ENCODE measurements at places on chromosomes 3 and 15.

DNA sequence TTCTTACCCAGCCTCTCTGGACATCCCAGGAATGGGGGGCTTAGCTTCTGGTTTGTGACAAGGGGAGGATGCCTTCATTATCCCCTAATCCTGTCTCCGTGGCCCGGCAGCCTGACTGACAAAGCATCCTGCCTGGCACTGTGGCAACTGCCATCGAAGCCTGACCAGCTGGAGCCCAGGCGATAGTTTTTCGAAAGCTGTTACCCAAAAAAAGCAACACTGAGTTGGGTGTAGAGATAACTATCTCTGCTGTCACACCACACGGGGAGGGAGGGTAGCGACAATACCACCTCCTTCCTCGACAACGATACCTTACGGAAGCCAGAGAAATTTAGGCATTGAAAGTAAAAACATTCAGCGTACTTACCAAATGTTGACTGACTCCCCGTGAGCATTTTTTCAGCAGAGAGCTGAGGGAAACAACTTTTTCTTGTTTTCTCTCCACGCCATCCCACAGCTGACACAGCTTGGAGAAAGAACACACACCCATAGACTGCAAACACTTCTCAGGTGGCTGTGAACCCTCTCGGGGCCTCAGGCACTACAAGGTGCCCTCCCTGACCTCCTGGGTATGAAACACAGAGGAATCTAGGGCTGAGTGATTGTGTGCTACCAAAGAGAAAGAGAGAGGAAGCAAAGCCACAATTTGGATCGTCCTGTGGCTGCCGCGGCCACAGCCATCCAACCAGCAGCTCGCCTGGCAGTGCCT is 361.9 kb upstream of the ICE2 start:
- DNase-seq = no peak

- DNase-seq = no peak
Measured at GRCh38 chr15:70093481-70094319, 4.0 kb downstream of the TLE3 start.

DNA sequence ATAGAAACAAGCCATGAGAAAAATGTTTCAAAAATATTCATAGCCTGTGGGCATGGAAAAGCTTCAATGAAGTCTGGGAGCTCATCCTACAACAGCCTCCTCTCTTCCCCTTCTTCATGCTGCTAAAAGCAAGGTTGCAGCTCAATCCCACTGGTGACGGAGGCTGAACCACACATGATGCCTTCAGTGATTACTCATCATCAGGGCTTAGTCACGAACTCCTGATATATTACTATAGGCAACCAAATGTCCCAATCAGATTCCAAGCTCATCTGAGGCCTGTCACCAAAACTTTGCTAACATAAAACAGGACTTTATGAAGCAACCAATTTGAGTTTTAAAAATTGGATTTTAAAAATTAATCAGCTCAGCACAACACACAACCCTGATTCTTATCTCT is 24.0 kb upstream of the SLC24A5 start:
- peak; percentile 16 for DNase-seq

- no peak for DNase-seq
Measured at GRCh38 chr3:73480187-73480672, 144.5 kb downstream of the PDZRN3 start.

- no peak for DNase-seq
Measured at GRCh38 chr3:49649576-49649975, 24.6 kb upstream of the APEH start.

DNA sequence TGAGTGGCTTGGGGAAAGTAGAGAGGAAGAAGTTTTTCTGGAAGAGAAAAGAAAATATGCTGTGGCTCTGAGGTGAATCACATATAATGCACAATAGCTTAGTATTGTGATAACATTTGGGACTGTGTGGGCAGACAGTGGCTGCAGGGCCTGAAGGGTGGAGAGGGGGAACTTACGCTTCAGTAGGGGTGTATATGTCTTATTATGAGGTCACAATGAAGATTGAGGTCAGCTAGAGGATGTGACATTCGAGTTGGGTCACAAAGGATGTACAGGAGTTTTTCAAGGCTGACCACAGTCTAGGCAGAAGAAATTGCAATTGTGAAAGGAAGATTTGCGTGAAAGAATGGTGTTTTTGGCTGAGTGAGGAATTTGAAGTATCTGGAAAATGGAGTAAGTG is 414.8 kb downstream of the LPP start:
- peak; percentile 71 for DNase-seq

DNA sequence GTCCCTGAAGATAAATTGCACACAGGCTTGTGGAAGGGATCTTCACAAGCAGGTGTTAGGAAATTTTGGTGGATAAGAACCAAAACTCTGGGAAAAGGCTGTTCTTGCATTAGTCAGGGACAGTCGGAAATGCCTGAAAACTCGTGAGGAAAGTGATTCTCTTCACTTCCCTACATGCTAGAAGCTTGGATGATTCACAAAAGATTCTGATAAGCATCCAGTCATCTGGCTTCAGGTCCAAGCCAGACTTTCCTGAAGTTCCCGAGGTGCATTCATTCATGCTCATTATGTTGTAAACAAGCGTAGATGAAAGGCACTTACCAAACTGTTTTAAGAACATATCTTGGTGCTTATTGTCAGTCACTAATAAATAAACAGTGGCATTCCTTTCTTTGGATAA is 1028.7 kb downstream of the NTRK3 start:
- no peak for DNase-seq

DNA sequence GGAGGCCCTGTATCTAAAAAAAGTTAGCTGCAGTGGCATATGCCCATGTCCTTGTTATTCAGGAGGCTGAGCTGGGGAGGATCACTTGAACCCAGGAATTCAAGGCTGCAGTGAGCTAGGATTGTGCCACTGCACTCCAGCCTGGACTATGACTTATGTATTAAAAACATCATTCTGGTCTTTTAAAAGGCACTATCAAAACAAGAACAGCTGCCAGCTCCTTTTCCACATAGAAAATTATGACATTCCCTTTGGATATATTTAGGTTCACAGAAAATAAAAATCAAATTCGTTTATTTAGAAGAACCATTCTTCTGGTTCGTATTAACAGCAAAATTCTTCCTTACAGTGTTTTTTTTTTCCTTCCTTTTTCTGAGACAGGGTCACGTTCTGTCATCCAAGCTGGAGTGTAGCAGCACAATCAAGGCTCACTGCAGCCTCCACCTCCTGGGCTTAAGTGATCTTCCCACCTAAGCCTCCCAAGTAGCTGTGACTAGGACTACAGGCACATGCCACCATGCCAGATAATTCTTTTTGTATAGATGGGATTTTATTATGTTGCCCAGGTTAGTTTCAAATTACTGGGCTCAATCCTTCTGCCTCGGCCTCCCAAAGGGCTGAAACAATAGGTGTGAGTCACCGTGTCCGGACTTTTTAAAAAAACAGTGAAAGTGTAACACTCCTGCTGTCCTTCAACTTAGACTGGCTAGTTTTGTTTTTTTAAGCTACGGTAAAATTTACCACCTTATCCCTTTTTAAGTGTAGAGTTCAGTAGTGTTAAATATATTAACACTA is 13.9 kb downstream of the ICE2 start:
- DNase-seq = no peak

GRCh38 chr15:56619887-56620286 is 113.4 kb downstream of the ZNF280D start:
- DNase-seq = no peak

DNA sequence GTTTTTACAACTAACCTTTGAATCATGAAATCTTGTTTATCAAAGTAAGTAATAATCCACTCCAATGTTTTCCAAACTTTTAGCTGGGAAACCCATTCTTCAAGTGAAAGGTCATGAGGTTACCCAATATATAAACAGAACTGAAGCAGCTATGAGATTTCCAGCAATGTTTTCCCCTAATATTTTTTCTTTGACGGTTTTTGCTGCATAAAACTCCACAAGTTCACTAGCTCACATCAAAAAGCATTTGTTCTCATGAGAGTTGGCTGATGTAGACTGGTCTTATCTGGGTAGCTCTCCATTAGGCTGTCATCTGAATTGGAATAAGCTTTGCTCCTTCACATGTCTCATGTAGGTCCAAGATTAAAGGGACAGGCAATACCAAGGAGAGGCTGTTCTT is 241.2 kb upstream of the LRRC3B start:
- DNase-seq = no peak

GRCh38 chr15:57218826-57219576 is 157.3 kb upstream of the CGNL1 start:
- DNase-seq = peak; percentile 12

DNA sequence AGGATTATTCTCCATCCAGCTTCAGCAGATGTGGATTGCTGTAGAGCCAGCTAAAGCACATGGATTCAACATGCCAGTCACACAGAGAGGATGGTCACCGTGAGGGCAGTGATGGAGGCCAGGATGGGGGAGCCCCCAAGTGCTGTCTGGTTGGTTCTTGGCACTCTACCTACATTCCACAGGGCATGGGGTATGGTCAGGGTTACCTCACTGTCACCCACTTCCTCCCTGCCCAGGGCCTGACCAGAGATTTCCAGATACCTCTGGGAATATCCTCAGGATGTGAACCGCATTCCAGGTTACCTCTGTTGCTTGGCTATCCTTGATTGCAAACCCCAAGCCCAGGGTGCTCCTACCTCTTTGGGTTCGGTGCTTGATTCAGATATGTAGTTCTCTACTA is 147.3 kb upstream of the TRIM42 start:
- DNase-seq = no peak

DNA sequence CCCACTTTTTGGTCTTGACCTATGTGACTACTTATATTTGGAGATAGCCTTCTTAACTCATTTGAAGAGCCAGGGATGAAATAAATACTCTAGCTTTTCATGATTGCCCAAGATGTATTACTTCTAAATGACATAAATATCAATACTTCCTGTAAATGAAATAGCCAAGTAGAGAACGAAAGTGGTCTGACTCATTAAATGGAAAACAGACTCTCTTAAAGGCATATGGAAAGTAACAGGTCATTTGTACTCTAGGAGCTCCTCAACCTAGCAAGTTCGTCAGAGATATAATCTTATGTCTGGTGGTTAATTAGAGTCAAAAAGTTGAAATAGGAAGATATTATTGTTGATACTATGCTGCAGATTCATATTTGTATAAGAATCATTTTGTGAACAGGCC is 1105.4 kb downstream of the TUSC7 start:
- no peak for DNase-seq

GRCh38 chr15:63357061-63357460 is 24.6 kb downstream of the CA12 start:
- no peak for DNase-seq

DNA sequence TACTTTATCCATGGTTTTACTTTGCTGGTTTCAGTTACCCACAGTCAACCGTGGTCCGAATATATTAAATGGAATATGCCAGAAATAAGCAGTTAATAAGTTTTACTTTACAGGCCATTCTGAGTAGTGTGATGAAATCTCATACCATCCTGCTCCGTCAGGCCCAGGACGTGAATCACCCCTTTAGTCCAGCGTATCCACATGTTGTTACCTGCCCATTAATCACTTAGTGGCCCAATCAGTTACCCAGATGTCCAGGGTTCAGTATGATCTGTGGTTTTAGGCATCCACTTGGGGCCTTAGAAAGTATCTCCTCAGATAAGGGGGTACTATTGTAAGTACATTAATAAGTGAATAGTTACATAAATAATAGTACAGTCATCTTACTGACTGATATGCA is 88.0 kb downstream of the TTBK2 start:
- DNase-seq = no peak

DNA sequence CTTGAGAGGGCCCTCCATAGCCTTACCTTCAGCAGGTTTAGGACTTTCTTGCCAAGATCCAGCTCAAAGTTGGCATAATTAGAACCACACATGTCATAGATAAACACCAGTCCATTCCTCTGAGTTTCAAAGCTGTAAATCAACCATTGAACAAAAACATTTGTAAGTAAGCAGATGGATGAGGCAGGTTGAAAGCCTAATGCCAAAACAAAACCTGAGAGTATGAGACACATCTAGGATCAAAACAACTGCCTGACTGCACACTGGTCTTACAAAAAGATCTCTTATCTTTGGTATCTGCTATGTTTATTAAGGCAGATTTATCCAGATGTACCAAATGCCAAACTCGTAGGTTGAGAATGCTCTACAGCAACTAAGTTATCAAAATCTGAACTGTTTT is 61.9 kb downstream of the PTPN9 start:
- no peak for DNase-seq

DNA sequence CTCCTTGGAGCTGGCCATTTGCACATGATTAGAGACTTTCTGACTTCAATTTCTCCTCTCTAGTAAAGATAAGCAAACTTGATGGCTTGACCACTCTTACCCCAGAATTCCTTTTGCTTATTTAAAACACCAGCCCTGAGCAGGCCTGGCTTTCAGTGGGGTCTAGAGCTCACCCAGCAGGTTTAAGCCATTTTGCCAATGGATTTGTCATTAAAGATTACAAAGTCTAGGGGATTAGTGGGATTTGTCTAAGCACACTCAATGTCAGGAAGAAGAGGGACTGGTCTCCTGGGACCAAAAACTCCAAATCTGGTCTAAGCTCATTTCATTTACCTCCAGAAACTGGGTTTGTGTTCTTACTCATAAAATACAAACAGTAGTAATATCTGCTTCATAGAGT is 57.3 kb upstream of the SNTN start:
- no peak for DNase-seq

DNA sequence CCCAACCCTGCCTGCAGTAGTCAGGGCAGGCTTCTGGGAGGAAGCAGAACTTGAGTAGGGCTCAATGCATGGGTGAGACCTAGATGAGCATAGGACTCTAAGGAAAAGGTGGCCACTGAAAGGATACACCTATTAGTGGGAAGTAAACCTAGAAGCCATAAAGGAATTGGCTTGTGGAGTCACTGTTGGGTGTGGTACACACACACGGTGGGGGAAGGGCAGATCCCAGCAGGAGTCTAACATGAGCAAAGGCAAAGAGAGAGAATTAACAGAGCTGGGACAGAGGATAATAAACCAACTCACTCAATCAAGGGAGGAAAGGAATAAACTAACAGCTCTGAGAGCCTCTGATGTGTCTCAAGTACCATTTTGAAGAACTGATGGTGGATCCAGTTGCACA is 23.1 kb downstream of the DAPK2 start:
- no peak for DNase-seq

DNA sequence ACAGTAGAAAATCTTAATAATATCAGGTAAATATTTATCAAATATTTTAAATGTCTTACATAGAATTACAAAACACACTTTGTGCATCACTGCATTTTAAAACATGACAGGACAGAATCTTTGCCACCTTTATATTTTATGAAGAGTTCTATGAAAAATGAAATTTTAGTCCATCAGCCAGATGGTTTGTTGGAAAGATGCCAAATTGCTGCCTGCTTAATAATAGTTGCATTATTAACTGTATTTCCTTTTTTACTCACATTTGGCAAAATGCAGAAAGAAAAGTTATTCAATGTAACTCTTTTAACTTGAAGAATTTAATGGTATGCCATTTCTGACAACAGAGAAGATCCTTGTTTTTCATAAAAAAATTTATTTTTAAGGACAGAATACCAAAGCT is 1271.6 kb downstream of the NSUN3 start:
- no peak for DNase-seq

DNA sequence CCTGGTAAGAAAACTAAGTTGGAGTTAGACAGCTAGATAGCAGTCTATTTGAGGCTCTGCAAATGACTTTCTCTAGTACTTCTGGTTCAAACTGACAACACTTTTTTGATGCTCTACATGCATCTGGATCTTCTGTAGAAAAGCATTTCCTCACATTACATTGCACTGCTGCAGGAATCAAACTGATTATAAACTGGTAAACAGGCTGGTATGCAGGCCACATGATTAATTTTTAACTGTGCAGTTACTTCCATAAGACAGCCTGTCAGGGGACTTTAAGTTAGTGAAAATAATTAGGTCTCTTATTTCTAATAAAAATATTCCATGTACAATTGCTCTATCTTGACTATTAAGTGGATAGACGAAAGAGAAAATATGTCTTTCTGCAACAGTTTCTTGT is 550.0 kb upstream of the ALCAM start:
- DNase-seq = no peak
